Type B pancreatic cell (in vitro differentiated cells): ENCODE measurements at places on chromosomes 6 and 20. TPM values are rescaled to one million over a fixed set of nuclear protein-coding genes. Genes with fewer than 3 reads are reported as not detected.
A peak's percentile ranks its signal among the peaks of the same experiment; 100 is the strongest.

GRCh38 chr6:27777614-27778355 is 134.4 kb downstream of the OR2B2 start:
- H3K27me3 ChIP-seq: peaks cover 6% of the 10 kb centered on the region
- H3K36me3 ChIP-seq: no peaks in the 10 kb centered on the region
- H3K27ac ChIP-seq: no peak overlapping the region
- no peak for DNase-seq
- H3K4me1 ChIP-seq: no peaks in the 10 kb centered on the region

- peaks cover 18% of the 10 kb centered on the region for H3K4me1 ChIP-seq
- peak overlapping the region; percentile 92 for H3K4me3 ChIP-seq
- no peaks in the 10 kb centered on the region for H3K36me3 ChIP-seq
- peaks cover 70% of the 10 kb centered on the region for H3K27me3 ChIP-seq
Observed at GRCh38 chr20:64084685-64085152, 521 bp upstream of the LKAAEAR1 start.

GRCh38 chr6:159943968-159944598 is 24.8 kb upstream of the IGF2R start:
- no peak overlapping the region for H3K27ac ChIP-seq
- no peak overlapping the region for H3K4me3 ChIP-seq
- H3K36me3 ChIP-seq: no peaks in the 10 kb centered on the region
- no peaks in the 10 kb centered on the region for H3K4me1 ChIP-seq

DNA sequence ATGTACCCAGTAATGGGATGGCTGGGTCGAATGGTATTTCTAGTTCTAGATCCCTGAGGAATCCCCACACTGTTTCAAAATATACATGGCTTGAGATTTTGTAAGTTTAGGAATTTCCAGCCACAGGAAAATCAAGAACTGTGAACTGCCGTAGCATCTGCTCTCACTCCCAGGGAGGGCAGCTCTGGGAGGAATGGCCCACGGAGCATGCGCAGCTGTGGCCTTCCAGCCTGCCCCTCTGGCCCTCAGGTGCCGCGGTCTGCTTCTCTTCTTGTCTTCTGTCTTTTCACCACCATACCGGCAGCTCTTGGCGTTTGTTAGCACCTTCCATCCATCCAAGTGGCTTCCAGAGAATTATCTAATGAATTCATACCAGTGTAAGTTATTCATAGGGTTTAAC is 19.9 kb upstream of the EXOC2 start:
- no peak overlapping the region for H3K4me3 ChIP-seq
- H3K27me3 ChIP-seq: peaks cover 53% of the 10 kb centered on the region
- peaks cover 15% of the 10 kb centered on the region for H3K4me1 ChIP-seq
- DNase-seq: no peak
- H3K27ac ChIP-seq: no peak overlapping the region

DNA sequence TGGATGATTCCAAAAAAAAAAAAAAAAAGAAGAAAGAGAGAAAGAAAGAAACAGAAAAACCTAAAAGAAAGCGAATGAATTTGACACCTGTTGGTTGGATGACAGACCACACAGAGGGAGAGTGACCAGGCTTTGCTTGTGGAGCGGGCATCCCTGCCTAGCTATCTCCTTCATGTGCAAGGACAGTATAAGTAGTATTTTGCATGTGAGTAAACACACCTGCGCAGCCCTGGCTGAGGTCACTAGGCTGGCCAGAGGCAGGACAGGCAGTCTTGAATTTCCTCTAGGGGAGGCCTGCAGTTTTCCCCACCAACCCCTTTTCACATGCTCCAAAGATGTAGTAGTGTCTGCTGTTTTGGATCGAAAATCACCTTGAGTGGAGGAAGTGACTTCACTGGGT is 126.4 kb downstream of the CCDC170 start:
- no peak overlapping the region for H3K27ac ChIP-seq
- no peaks in the 10 kb centered on the region for H3K4me1 ChIP-seq
- H3K36me3 ChIP-seq: no peaks in the 10 kb centered on the region
- no peak overlapping the region for H3K4me3 ChIP-seq
- no peak for DNase-seq

DNA sequence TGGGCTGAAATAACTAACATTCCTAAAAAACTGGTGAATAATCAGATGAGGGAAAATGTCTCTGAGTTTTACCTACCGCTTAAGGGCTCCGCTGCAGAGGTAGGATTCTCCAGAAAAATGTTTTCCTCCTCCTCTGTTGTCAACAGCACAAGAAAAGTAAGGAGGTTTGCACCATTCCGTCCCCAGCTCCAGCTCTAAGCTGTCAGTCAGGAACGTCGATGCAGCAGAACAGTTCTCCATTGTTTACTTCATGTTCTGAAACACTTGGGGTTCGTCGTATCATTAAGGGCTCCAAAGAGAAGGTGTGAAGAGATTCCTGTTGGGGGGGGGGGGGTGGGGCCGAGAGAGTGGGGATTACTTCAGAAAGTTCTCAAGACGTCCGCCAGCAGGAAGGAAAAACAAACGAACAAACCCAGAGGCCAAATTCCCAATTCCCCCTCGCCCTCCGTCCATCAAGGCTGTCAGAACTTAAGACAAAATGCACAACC is 734 bp downstream of the MMS22L start:
- H3K4me1 ChIP-seq: peaks cover 14% of the 10 kb centered on the region
- peaks cover 18% of the 10 kb centered on the region for H3K36me3 ChIP-seq
- peak overlapping the region; percentile 98 for H3K4me3 ChIP-seq
- H3K27me3 ChIP-seq: no peaks in the 10 kb centered on the region
- peak overlapping the region; percentile 92 for H3K27ac ChIP-seq

- H3K27ac ChIP-seq: no peak overlapping the region
- DNase-seq: no peak
- peaks cover 4% of the 10 kb centered on the region for H3K36me3 ChIP-seq
- H3K4me1 ChIP-seq: no peaks in the 10 kb centered on the region
- H3K27me3 ChIP-seq: no peaks in the 10 kb centered on the region
Observed at GRCh38 chr20:63594043-63594561, 20.1 kb upstream of the HELZ2 start.

- H3K27ac ChIP-seq: no peak overlapping the region
- H3K27me3 ChIP-seq: peaks cover 6% of the 10 kb centered on the region
- H3K4me3 ChIP-seq: no peak overlapping the region
Observed at GRCh38 chr6:97820400-97820799, 537.4 kb upstream of the MMS22L start.

GRCh38 chr6:49913636-49914375 is 47.5 kb upstream of the CRISP1 start:
- H3K36me3 ChIP-seq: no peaks in the 10 kb centered on the region
- H3K27me3 ChIP-seq: no peaks in the 10 kb centered on the region
- peaks cover 4% of the 10 kb centered on the region for H3K4me1 ChIP-seq
- H3K27ac ChIP-seq: no peak overlapping the region

GRCh38 chr20:1822564-1823449 is 72.4 kb upstream of the SIRPA start:
- no peak for DNase-seq
- H3K27ac ChIP-seq: no peak overlapping the region

TBC1D7 gene
- total RNA-seq: 26.2 and 28.7 TPM in 2 replicates

JAG1 gene
- total RNA-seq: 31.9 and 58.4 TPM in 2 replicates

OR12D1 gene
- total RNA-seq: not detected in 2 replicates

SDCBP2 gene
- 4.9 and 7.4 TPM in 2 replicates for total RNA-seq
